ENCODE measurements at places on chromosomes 2 and 18.
A peak's percentile ranks its signal among the peaks of the same experiment; 100 is the strongest.

DNA sequence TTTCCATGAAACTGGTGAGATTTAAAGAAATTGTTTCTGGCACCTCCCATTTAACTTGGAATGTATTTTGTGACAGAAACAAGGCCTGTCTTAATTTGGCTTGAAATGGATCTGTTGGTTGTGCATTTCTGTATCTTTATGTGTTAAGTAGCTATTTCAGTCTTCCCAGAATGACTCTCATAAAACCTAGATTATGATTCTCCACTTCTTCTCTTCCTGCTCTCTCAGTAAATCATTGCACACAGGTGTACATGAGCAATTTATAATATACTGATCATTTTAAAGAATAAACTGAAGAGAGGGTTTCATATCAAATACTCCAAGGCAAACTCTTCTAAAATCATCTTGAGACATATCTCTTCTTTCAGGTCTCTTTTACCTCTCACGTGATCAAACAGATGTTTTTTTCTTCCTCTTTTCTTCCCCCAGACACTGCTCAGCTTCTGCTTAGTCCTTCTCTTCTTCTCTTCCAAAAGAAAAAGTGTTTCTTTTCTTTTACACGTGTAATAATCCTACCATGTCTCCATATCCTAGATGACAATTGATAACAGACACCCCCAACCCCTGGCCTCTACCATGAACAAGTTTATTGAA is 112.0 kb downstream of the PPP1R1C start:
- DNase-seq = no peak

DNA sequence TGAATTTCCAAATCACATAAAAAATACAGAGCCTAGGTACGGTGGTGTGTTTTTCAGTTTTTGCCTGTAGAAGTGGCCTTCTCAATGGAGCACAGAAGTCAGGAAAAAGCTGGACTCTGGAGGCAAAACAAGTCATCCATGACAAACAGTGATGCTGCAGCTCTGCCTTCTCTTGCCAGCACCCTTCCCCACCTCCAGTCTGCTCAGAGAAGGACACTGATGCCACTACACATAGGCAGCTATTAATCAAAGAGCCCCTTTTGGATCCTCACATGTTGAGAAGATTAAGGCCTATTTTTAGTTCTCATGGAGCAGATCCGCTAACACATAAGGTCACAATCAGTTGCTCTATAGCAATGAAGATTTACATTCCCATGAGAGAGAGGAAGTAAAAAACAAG is 181.6 kb upstream of the GALNT5 start:
- no peak for DNase-seq

DNA sequence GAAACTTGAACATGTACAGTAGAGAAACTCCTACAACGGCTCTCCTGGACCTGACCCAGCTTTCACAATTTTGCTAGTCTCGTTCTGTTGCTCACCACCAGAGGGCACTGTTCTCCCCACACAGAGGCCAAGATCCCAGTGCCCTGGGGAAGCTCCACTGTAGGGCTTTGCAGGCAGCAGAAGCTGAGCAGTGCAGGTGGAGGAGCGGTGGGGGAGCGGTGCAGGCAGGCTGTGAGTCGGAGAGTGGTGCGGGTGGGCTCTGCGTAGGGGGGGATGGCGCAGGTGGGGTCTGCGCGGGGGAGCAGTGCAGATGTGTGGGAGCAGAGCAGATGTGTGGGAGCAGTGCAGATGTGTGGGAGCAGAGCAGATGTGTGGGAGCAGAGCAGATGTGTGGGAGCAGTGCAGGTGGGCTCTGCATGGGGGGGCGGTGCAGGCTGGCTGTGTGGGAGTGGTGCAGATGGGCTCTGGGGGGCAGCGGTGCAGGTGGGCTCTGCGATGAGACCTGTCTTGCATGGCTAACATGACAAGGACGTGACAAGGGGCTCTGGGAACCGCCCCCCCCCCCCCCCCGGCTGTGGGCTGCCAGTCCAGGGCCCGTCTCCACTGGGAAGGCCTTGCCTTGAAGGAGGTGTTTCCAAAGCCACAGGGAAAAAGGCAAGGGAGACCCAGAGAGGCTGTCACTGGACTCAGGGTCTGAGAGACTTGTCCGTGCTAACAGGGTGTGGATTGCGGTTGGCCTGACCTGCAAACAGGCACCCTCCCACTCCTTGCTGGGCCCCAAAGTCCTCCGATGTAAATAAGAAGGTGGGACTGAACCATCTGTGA is 7.3 kb downstream of the CYS1 start:
- DNase-seq = peak; percentile 68

- no peak for DNase-seq
Measured at GRCh38 chr18:63107171-63107845, 212.3 kb downstream of the BCL2 start.

- DNase-seq = no peak
Measured at GRCh38 chr2:179594268-179595112, 266.9 kb downstream of the ZNF385B start.

GRCh38 chr18:50218432-50219197 is 23.7 kb upstream of the MYO5B start:
- no peak for DNase-seq

DNA sequence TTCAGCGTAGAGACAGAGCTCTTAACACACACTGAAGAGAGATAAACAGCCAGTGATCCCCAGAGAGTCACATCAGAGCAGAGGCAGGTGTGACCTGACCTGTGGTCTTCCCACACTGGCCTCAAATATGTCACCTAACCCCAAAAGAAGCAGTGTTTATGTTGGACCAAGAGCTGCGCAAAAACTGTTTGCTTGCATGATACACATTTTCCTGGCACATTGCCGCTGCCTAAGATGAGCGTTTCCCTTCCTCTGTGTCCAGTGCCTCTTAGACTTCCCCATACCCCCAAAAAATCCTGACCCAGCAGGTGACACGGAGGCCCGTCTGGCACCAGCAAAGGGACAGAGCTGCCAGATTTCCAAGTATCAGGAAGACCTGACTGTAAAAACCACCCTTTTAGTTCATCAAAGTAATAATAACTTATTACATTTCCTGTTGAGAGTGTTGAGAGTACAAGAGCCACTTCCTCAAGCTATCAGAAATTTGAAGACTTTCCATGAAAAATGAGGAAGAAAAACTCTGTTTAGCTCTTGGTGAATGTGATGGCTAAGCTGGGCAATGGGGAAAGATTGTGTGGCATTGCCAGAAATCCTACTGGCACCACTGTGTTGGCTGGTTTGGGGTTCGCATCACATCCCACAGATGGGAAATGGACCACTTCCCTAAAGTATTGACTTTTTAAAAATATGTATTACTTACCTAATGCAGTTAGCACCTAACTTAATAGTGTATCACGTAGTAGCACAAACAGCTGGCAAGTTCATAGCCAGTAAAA is 6.7 kb downstream of the TNFRSF11A start:
- no peak for DNase-seq

DNA sequence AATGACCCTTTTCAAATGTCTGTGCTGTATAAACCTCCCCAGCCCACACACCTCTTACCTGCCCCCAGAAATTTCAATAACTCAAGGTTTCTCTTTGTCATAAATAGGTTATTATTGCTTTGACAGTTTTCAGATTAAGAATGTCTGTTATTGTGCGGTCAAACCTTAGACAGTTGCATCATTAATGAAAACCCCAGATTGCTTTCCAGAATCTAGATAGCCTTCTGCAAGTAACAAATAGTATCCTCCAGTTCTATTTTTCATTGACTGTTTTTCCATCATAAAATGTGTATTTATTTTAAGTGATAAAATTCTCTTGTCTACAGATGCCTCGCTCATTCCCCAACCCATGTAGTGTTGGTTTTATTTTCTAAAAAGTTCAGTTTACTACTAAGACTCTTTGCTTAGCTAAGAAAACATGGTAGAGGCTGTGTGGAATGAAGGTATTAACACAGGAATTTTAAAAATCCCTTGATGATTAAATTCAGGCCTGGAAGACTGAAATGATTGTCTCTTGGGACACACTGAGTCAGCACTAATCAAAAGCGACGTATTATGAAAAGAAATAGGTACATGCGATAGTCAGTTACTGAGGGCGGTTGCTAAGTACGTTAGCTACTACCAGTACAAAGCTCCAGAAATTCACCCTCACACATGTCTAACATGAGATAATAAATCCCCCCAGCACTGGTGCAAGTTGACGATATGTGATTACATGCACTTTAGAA is 38.4 kb upstream of the ITGAV start:
- no peak for DNase-seq

- no peak for DNase-seq
Measured at GRCh38 chr2:206442833-206443734, at the start of gene ADAM23. ADAM23 (plus strand) TSS chr2:206443532; CDS start chr2:206443867, 335 bp downstream.

DNA sequence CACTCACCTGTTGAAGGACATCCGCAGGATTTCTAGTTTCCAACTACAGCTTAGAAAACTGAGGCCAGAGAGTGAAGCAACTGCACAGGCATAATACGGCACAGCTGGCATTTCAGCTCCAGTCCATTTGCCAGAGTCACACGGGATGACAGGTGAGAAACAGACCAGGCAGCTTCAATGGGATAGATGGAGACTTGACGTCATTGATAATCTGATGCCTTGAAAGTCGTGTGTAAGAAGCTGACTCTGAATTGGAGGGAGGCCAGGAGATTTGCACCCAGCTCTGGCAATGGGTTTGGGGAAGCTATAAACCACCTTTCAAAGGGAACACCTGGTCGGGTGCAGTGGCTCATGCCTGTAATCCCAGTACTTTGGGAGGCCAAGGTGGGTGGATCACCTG is 12.4 kb upstream of the DNMT3A start:
- no peak for DNase-seq

DNA sequence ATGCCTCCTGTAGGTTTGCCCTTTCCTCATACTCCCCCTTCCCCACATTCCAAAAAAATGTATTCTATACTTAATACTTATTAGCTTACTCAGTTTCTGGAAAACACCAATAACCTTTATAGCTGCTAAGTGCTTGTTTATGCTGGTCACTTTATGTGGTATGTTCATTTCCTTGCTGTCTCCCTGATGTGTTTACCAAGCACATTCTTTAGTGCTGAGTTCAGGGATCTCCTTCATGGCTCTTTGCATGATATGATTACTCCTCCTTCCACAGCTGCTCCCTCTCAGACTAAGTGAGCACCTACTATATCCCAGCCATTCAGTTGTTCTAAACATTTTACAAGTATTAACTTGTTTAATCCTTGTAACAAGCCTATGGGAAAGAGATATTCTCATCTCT is 698.3 kb upstream of the FANCL start:
- no peak for DNase-seq

DNA sequence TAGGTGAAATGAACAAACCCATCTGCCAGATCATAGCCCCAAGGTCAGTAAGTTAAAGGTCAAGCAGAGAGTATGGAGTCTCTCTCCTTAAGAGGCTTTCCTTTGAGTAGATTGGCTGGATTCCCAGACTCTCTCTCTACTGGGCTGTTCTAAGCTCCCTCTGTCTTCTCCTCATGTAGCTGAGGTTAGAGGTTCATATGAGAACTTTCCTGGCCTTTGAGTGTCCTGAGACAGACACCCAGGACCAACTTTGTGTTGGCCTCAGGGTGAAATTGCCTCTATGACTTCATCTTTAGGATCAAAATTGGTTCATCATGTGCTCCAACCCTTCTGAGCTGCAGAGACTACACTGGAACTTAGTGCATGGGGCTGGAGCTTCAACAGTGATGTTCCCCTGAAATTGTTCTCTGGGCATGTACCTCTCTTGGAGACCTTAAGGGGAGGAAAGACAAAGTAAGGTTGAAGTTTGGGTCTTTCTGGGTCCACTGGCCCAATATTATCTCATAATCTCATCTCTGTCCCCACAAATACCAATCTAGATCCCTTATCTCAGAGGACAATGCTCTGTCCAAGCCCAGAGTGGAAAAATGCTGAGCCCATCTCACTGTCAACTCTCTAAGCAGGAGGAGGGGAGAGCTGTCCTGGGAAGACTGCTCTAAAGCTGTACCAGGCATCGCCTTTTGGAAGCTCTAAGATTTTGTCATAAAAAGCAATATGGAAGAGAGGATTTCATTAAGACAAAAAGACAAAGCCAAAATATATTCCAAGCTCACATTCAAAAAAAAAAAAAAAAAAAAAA is 177.3 kb upstream of the ARL4C start:
- no peak for DNase-seq

GRCh38 chr2:6475155-6475940 is 390.4 kb downstream of the CMPK2 start:
- DNase-seq = no peak

- DNase-seq = no peak
Measured at GRCh38 chr2:240876475-240877251, 8.0 kb downstream of the AGXT start.

GRCh38 chr18:77530732-77531131 is 281.1 kb downstream of the GALR1 start:
- no peak for DNase-seq

DNA sequence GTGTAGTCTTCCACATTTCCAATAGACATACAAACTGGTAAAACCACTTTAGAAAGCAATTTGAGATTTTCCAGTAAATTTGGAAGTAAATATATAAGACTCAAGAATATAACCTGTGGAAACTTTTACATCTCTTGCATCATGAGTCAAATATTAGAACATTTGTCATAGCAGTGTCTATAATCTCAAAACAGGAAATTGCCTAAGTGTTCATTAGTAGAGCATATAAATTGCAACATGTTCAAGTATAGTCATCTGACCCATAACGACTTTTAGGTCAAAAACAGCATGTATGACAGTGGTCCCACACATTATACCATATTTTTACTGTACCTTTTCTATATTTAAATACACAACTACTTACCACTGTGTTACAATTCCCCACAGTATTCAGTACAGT is 555.9 kb upstream of the VRK2 start:
- no peak for DNase-seq

DNA sequence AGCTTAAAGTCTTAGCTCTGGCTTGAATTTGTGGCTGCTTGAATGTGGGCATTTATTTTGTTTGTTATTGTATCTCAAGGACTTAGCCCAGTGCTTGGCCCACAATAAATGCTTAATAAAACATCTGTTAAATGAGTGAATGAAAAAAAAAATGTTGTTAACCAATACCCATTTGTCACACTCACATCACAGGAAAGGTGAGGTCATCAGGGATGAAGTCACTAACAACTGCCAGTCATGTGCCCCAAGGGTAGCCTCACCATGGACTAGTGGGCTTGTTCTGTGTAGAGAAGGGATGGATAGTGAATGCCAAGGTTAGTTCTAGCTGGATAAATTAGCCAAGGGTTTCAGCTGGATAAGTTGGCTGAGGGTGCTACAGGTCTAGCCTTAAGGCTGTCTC is 3.0 kb downstream of the NRBP1 start:
- no peak for DNase-seq

GRCh38 chr2:219475697-219476651 is 22.7 kb upstream of the GMPPA start:
- DNase-seq = no peak

DNA sequence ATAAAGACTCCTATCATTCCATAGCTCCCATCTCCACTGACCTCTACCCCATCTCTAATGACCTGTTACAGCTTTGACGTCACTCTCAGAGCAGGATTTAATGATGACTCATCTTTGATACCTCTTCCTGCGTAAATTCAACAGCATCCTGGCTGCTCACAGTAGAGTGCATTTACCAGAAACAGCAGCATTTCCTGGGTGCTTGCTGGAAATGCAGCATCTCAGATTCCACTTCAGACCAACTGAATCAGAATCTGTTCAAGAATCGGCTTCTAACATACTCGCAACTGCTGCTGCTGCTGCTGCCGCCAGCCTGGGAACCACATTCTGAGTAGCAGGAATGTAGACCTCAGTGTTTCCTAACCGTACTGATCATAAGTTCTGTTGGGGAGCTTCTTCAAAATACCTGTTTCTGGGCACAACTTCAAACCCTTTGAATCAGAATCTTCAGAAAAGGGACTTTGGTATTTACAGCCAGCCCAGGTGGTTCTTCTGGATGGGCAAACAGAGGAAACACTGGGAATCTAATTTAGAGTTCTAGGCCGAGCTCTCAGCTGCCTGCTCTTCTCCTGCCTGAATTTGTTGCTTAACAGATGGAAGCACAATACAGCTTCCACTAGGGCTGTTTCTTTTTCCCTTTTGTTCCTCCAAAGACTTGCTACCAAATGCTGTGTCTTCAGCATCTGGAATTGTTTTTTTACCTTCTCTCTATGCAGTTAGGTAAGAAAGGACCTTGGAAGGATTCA is 241.4 kb downstream of the NCKAP5 start:
- peak; percentile 15 for DNase-seq
